Fibroblast of skin of back (primary cell): ENCODE measurements at places on chromosomes 7 and 10.
A peak's percentile ranks its signal among the peaks of the same experiment; 100 is the strongest.

DNA sequence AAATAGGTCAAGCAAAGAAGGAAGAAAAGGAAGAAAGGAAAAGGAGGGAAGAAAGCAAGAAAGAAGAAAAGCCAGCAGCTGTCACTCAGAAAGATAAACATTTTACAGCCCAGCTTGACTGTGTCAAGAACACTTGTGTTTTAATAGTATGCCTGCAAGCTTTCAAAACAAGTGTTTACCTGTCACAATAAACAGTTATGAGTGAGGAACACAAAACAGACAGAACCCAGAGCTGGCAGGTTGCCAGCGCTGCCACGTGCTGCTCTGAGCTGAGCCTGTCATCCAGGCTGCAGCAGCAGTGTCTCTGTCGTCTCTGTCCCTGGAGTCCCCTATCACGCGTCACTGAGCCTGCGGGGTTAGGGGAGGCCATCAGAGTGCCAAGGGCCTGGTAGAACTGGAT, 827.6 kb upstream of the AUTS2 start:
- peak; percentile 13 for DNase-seq

GRCh38 chr10:86595496-86595895, 58.9 kb upstream of the OPN4 start:
- no peak for DNase-seq

DNA sequence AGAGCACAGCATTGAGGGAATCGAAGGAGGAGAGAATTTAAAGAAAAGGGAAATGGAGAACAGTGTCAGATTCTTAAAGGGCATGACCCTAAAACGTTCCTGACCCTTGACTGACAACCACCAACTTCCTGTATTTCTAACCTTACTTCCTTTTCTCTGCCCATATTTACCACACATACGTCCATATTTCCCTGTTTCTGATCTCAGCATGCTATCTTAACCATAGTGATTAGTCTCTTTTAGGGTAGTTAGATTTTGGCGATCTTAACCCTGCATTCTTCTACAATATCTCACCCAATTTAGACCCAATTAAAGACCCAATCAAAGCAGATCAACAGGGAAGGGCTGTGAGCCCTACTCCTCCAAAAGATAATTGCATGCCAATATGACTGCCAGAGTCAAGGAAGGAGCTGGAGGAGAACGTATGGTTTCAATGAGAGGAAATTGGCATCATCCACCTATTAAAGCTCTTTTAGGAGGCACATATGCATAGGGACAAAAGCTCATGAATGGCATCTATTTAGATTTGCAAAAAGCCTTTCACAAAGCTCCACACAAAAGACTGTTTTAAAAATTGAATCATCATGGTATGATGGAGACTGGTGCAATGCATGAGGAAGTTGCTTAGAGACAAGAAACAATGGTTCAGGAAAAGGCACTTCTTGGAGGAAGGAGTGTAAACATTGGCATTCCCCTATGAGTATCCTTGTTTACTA, 49.0 kb upstream of the ARHGAP12 start:
- DNase-seq: peak; percentile 50

DNA sequence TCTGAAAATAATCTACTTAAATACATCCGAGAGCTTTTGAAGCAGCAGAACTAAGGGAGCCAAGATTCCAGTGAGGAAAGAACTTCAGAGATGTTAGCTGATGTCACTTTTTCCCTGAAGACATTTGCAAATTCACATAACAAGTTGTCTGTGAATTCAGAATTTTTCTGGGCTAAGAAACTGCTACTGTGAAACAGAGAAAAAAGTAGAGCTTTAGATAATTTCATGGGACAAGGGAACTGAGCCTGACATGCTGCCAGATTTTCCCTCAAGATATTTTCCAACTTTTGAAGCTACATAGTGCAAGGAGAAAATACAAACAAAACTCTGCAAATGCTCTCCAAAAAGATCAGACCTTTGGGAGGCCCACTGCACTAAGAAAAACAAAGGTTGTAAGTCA, 484.2 kb downstream of the ANKRD7 start:
- DNase-seq: no peak

DNA sequence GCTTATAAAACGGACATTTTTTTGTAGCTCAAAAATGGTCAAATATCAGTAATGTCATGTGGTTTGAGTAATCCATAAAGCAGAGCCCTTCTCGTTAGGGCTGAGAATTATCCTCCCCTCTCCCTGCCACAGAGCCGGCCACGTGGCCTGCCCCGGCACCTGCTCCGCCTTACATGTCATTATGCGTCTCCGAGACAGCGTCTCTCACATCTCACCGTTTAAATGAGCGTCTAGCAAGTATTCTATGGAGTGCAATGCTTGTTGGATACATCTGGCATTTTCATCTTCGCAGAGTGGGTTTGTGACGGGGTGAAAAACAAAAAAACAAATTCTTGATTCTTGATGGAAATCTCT, 86.1 kb downstream of the CUX1 start:
- DNase-seq: no peak

DNA sequence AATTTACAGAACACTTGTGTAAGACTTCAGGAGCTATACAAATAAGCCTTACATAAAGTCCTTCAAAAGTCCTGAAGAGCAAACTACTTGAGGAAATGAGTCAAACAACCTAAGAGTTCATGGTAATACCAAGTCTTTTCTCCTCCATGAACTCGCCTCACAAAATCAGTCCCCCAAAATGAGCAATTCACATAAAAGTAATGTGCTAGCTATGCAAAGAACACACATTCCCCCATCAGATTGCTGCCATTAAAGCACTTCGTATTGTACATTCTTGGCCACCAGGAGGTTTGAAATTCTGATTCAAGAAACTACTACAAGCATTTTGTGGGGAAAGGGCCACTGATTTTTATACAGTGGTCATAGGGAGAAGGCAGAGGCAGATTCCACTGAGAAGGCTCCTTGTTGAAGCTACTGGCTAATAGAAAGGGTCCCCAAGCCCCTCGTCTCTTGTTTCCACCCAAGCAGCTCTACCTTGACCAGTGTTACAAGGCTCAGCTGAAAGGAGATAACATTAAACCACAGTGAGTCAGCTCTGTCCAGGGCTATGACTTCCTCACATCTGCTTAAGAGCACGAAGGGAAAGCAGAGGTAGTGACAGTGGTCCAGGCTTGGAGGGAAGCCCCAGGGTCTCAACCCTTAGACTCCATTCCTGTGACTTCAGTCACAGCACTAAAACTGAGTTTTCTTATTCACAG, 115.2 kb upstream of the CDK1 start:
- peak; percentile 50 for DNase-seq
